ENCODE measurements at places on chromosomes 4 and X. TPM values are rescaled to one million over a fixed set of nuclear protein-coding genes. Genes with fewer than 3 reads are reported as not detected.
A peak's percentile ranks its signal among the peaks of the same experiment; 100 is the strongest.

DNA sequence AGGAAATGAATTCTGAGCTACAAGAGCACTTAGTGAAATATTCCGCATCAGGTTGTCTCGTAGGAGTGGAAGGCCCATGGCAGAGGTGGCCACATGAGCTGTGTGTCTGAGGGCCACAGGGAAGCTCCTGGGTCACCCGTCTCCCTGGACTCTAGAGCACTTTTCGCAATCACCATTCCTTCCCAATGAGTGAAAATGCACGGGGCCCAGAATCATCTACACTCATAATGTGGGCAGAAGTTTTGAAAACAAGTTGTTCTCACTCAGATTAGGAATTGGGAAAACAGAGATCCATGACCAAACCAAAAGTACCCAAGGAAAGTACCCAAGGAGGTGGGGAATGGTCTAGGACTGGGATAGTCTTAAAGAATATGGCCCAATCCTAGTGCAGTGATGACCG is 94.4 kb downstream of the SCD5 start:
- no peak for DNase-seq

Gene HERC3
- total RNA-seq: 30.2 TPM

DNA sequence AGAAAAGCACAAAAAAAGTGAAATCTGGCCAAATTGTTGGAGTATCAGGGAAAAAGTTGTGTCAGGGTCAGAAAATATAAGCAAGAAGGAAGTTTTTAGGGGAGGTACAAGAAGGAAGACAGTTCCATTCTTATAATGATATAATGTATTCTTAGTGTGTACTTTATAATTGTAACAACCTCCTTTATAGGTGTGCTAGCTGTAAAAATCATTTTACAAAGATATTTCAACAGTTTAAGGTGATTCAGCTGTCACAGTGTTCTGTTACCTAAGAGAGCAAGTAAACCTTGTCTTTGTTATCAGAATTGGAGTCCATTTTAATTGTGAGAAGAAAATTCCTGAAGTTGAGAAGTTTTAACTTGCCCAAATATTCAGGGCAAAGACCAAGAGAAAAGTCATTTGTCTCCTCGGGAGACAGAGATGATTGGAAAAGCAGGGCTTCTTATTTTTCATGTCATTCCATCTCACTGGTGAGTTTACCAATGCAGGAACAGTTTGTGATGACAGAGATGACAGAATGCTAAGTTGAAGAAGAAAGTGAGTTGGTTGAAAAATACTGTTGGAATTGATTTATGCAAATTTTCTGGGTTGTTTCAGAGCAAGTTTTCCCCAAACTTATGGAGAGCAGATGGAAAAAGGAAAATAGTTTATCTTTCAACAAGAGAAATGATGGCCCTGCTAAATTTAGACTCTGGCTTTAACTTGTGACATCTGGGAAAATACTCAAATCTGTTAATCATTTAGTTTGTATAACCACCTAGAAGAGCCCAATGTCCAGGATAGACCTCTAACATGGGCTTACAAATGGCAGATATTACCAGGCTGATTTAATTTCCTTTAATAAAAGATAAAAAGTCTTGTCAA is 14.8 kb downstream of the INTS6L start:
- DNase-seq: no peak

Gene RNF212
- total RNA-seq: 1.4 TPM

Gene ATP2B3
- not detected for total RNA-seq

Gene APBB2
- 1.7 TPM for total RNA-seq

Gene PCDH19
- not detected for total RNA-seq

DNA sequence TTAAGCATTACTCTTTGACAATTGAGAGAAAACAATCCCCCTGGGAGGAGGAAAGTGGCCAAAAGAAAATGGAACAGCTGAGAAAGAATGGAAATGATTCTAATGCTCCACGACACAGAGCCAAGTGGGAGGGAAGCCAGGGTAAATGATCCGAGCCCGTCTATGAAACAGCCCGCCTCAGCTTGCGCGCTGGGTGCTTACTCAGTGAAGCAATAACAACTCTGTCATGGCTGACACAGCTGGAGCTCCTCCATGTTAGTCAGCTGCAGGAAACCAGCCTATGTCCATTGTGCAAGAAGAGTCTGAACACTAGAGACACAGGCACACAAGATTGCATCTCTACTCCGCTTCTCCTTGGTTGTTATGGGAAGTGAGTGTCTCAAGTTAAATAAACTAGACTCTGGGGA is 19.3 kb downstream of the NOA1 start:
- no peak for DNase-seq

DNA sequence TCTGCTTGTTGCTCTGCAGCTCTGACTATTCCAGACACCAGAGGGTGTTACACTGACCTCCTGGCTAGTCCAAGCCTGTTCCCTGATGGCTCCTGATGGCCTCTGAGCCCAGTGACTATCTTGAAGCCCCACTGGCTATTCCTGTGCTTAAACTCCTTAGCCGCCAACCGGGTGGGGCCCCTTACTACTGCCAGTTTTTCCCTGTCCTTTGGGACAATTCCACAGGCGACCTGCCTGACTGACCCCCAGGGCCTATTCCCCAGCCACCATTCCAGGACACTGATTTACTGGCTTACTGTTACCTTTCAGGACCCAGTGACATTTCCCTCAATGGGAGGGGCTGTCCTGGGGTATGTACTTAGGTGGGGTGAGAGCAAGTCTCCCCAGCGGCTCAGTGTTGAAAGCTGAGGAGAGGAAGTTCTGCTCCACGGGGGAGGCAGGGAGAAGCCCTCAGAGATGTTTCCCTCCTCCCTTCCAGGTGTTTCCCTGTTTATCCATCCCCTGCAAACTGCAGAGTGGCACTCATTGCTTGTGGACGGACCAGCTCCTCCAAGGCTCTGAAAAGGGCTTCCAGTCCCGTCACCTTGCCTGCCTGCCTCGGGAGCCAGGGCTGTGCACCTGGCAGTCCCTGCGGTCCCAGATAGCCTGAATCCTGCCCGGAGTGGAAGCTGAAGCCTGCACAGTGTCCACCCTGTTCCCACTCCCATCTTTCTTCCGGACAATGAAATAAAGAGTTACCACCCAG is 4.0 kb downstream of the TIMP1 start:
- DNase-seq: no peak

- DNase-seq: no peak
Observed at GRCh38 chrX:13854003-13854402, 37.1 kb upstream of the GPM6B start.

- DNase-seq: no peak
Observed at GRCh38 chr4:3062471-3062870, 11.9 kb downstream of the HTT-AS start.

- DNase-seq: no peak
Observed at GRCh38 chrX:72479324-72480274, 93.0 kb downstream of the HDAC8 start.

Gene EDA
- 3.3 TPM for total RNA-seq

Gene SPANXD
- total RNA-seq: not detected

DNA sequence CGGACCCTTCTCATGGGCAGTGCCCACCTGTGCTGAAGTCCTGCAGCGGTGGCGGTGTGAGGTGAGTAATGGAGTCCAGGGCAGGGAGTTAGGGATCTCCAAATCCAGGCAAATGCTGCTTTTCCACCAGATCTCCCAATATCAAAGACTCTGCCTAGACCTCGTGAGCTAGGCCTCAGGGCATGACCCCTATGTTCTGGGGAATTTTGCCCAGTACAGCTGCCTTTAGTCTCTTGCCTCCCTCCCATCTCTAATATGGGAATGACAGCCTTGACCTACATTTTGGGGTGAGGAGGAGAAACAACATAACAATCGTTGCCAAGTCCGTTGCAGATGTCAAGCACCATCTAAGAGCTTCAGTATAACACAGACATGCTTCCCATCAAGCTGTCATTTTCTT is 7.3 kb downstream of the PAK3 start:
- DNase-seq: no peak

Gene DDX53
- total RNA-seq: not detected

- no peak for DNase-seq
Observed at GRCh38 chr4:175657571-175657970, 154.5 kb downstream of the GPM6A start.

DNA sequence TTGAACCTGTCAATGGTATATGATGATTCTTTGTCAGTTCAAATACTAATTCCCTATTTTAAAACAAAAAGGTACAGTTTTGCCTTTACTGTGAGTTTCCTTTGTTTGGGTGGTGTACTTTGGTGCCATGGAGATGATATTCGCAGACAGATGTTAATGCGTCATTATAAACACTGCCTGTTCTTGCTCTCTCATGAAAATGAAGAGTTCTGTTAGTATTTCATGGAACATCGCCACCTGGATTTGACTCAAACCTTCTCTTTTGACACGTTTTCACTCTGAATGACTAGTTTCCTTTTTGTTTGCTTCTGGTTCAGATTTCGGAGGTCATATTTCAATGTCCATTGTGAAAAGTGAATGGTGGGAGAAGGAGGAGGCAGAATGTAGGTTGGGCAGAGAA is 6.9 kb upstream of the CTSO start:
- no peak for DNase-seq

DNA sequence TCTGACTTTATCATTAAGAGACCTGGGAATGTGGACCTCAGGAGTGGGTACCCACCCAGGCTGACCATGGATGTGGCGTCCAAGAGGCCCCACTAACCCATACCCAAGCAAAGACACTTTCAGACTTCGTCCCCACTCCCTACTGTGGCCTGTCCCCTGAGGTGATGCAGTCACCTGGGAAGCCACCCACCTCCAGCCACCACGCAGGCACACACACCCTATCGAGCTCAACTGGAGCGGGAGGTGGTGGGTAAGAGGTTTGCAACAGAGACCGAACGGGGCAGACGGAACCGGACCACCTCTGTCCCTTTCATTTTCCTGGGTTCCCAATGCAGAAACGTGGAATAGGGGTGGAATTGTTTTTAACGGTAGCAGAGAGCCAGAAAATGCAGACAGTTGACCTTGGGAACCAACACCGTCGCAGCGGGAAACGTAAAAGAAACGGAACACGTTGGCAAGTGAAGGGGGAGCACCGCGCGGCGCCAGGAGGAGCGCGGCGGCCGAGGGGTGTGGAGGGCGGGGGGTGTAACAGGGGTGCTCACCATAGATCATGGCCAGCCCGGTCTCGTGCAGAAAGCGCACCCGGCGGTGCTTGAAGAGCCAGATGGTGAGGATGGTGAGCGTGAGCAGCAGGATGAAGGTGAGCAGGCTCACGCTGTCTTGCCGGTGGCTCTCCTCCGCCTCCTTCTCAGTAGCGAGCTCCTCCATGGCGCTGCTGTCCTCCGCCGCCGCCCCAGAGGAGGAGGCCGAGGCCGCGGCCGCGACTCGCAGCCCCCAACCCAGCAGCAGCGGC is 559 bp downstream of the SLC9A7 start:
- DNase-seq: peak; percentile 35

Gene HSFX2
- not detected for total RNA-seq

DNA sequence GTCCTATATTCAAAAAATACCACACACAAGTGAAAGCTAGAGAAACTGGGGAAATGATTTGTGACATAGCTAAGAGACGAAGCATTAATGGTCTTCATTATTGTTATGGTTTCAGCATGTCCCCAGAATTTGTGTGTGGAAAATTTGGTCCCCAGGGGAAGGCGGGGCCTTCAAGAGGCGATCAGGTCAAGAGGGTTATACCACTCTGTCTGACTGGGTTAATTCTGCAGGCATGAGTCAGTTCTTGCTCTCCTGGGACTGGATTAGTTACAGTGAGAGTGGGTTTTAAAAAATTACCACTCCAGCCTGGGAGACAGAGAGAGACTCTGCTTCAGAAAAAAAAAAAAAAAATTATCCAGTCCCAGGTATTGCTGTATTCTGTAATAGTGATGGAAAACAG is 2.1 kb upstream of the MTNR1A start:
- DNase-seq: no peak

DNA sequence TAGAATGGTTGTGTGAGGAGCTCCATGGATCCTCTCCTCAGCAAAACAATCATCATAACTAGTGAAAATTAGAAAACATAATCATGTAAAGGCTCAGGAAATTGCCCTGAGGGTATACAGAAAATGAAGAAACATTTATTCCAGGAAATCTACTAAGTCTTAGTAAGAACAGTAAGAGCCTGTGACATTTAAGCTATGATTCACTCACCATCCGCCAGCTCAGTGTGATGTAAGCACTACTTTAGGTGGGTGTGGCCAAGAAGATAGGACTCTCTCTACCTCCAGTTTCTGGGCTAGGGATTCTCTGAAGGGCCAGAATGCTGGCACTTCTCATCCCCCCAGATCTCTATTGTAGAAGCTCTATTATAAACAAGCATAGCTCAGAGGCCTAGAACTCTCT is 147.5 kb downstream of the DLG3 start:
- peak; percentile 59 for DNase-seq

Gene HSD17B13
- 0.12 TPM for total RNA-seq

GRCh38 chr4:86130160-86130933 is 229.5 kb downstream of the MAPK10 start:
- no peak for DNase-seq

Gene KLKB1
- total RNA-seq: not detected

Gene GLUD2
- 1.4 TPM for total RNA-seq

- no peak for DNase-seq
Observed at GRCh38 chr4:56084851-56085250, 136.1 kb downstream of the CEP135 start.

- DNase-seq: no peak
Observed at GRCh38 chr4:141587897-141588296, 48.5 kb upstream of the IL15 start.

GRCh38 chrX:78375894-78376293 is 48.5 kb upstream of the CYSLTR1 start:
- no peak for DNase-seq

Gene TXK
- 18.4 TPM for total RNA-seq

GRCh38 chr4:53974561-53974960 is 89.8 kb downstream of the CHIC2 start:
- DNase-seq: no peak

DNA sequence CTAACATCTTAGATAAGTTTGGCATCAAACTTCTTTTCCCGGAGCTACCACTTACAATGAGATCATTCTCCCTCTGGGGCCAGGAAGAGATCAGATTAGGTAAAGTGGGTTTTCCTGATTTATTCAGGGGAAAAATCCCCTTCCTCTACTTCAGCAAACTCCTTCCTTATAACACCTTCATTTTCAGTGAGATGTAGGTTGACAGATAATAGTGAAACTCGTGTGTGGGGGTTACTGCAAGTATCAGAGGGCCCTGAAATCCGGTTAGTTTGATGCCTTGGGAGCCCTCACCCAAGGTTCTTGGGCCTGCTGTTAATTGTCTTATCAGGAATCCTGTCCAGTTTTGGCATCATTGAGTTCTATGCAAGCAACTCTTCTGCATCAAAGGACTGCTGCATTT is 10.8 kb downstream of the FTHL17 start:
- DNase-seq: no peak

DNA sequence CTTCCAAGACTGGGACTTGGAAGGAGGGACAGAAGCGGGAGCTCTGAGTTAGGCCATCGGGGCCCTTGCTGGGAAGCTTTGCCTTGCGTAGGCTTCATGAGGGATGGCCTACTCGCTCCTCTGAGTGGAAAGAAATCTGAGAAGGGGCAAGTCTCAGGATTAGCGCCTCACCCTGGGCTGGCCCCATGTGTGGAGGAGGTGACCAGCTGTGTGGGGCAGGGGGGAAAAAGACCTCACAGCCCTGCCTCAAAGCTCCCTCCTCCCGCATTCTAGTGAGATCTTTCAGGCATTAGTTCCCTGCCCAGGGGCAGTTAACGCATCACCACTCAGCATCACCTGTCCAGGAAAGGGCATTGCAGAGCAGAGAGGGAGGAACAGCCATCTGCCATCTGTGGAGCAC is 156.1 kb downstream of the ENPP6 start:
- no peak for DNase-seq

Measured in activated CD4-positive, alpha-beta memory T cell treated with anti-CD3 and anti-CD28 coated beads for 36 hours (primary cell).